WTC11 (cell line): ENCODE measurements at places on chromosomes 2 and 18.
A peak's percentile ranks its signal among the peaks of the same experiment; 100 is the strongest.

DNA sequence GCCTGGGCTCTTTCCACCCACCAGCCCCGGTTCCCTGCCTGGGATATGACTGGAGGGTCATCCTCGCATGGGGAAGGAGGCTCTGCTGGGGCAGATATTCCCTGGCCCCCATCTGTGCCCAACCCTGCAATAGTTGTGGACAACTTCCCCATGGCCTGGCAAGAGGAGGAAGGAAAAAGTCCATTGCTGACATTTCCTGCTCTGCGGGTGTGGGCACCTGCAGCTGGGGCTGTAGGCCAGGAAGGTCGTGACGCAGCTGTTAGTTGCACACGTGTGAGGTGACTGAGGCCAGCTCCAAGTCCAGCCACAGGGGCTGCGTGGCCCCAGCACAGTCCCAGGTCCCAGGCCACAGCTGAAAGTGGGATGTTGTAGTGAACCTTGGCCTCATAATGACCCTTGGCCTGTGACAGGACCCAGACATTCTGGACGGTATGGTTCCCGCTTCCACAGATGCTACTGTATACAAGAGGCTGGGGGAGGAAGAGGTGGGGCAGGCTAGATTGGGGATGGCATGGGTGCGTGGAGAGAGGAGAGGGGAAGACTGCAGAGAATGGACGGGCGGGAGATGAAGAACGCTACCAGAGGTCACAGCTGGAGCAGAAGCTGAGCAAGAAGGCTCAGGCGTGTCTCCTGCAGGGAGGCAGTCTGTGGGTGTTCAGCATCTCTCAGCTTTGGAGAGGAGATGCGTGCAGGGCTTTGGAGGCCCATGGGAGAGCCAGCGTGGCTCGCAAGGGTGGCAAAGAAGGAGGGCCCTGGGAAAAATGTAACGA is 22.1 kb downstream of the OTOF start:
- no peak for DNase-seq

DNA sequence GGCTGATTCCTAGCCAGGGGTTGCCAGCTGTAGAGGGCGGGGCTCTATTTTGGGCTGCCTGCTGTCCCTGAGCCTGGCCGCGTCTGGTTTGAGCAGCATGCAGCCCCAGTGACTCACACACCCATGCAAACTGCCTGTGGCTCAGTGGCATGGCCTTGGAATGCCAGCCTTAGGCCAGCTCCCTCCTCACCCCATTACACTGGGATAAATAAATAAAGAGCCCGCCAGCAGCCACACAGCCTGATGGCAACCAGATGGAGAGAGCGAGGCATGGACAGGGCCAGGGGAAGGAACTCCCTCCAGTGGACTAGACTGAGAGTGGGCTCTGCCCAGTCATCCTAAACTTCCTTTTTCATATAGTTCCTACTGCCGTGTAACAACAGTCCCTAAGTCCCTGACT is 18.3 kb downstream of the NHEJ1 start:
- no peak for DNase-seq

DNA sequence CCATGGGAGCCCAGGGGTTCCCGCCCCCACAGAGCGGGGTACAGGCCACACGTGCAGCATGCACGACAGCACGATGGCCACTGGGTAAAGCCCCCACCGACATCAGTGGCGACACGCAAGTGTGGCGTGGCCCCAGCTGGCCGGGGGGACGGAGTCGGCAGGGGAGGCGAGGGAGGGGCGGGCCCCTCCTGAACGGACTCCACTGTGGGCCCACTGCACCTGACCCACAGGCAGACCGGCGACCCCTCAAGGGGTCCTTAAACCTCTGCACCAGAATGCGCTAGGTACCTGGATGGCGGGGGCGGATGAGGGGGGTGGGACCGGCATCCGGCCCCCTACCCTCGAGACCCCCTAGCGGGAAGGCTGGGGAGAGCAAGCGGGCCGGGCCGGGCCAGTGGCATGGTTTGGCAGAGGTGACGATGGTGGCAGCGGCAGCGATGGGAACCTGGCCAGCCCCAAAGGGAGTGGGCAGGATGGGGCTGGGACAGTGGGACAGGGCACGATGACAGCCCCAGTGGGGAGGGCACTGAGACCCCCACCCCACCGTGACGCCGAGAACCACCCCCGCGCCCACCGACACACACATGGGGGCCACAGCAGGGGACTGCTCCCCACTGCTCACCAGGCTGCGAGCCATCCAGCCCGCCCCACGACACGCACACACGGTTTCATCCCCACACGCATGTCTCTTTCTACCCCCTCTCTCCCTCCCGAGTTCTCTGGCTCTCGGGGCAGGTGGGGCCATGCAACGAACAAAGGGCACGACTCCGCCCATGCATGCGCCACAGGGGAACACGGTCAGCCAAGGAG is 91.9 kb upstream of the ANKRD30BL start:
- DNase-seq = no peak

DNA sequence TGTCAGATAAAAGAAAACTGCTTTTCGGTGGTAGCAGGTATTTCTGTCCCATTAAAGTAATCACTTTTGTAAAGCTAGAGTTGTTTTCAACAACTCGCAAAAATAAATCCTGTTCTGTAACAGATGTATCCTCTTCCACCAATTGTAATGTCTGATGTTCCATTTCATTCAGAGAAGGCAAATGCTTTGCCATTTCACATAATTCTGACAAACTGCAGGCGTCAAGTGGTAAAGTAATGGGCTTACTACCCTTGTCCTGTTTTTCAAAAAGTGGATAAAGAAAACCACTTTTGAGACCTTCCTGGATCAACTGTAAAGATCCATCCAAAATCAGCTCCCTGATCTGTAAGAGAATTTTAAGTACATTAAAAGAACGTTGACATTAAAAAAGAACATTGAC is 16.6 kb downstream of the METTL4 start:
- no peak for DNase-seq

DNA sequence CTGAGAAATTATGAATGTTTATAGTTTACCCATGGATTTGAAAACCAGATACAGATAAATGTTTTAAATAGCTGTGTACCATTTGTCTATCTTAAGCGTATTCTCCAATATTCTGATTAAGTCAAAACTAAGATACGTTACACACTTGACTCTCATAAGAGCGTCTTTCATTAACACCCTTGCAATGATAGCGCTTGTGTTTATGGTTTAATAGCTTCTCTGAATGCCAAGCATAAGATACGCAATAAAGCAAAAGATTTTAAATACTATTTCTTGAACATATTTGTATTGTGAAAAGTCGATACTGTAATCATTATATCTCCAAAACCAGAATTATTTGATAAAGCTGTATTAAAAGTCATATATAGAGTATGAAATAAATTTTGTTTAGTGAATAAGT is 3.0 kb downstream of the CALCRL start:
- DNase-seq = no peak

DNA sequence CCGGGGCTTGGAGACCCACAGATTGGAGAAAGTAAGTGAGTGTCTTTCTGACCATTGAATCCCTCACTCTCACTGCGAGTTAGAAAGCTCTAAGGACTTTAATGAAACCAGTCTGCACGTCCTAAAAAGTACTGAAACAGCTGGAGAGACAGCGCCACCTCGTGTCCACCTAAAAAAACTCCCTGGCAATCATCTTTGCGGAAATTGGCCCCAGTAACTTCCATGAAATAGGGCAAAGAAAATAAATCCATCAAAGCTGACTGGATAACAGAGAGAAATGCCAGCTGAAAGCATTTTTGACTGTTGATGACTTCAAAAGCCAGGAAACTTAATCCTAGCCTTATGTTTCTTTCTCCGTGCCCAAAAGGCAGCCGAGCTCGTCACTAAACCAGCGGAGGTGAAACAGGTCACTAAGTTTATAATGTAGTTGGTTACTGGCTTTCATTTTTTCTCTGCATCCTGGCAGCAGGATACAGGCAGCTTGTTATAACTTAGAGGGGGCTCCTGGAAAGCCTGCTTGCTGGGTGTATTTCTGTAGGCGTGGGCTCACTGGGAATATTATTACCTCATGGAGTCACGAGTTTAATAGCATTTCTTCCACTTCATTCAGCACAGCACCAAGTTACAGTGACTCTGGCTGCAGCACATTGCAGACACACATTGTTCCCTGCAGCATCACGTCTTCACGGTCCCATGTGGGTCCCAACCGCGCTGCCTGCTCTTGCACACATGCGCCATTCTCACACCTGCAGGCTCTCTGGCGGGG is 266.5 kb downstream of the HRH4 start:
- peak; percentile 71 for DNase-seq

- no peak for DNase-seq
Observed at GRCh38 chr2:177078416-177078815, 134.2 kb upstream of the HNRNPA3 start.

DNA sequence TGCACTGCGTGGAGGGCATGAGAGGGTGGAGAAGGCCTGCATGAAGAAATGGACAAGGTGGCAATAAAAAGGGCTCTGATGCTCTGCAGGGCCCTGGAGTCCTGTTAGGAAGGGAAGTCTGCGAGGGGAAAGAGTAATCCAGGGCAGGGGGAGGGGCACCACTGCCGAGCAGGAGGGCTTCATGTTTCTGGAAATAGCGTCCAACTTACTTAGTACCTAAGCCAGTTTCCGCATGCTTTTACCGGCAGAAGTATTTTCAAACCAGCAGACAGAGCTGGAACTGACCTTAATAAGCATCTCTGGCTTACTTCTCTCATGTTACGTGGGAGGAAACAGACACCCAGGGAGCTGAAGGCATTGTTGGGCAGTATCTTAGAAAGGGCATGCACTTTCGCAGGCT is 156.7 kb downstream of the GALNT14 start:
- no peak for DNase-seq

GRCh38 chr2:42770288-42771131 is 6.6 kb upstream of the OXER1 start:
- DNase-seq = peak; percentile 74

DNA sequence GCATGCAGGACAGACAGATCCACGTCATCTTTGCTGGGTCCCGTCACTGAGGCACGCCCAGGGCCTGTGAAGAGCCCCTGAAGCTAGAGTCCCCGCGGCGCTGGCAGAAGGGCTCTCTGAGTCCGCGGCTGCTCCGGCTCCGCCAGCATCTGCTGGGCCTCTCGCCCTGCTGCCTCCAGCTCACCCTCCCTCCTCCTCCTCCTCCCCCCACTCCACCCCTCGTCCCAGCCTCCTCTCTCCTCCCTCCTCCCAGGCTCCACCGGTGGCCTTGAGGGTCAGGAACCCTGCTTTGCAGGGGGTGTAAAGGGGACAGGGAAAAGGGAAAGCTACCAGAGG is at the start of gene TNS1:
Gene TNS1 (minus strand): TSS at position 151 of the 336 bp plus-strand sequence. CDS start 123 bp downstream, at position 28.
- no peak for DNase-seq

GRCh38 chr2:74555610-74556103 is 1.1 kb downstream of the DOK1 start:
- no peak for DNase-seq

- DNase-seq = no peak
Observed at GRCh38 chr2:212114489-212114888, 424.1 kb downstream of the ERBB4 start.

DNA sequence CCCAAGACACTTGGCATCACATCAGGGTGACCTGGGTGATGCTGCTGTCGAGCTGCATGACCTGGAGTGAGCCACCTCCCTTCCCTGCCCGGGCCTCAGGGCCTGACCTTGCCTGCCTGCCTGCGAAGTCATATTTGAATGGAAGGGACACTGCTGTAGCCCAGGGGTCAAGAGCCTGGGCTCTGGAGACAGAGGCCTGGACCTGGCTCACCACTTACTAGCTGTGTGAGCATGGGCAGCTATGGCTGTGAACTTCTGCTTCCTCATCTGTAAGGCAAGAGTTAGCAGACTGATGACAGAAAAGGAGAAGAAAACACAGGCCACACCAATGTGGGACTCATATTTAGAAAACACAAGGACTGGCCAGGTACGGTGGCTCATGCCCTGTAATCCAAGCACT is 118.7 kb downstream of the ZFP36L2 start:
- no peak for DNase-seq

DNA sequence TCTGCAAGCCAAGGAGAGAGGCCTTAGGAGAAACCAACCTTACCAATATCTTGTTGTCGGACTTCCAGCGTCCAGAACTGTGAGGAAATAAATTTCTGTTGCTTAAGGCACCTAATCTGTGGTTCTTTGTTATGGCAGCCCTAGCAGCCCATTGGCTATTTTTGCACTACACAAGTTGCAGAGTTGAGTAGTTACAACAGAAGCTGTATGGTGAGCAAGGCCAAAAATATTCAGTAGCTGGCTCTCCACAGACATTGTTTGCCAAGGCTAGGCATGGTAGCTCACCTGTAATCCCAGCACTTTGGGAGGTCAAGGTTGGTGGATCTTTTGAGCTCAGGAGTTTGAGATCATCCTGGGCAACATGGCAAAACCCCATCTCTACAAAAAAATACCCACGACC is 27.1 kb upstream of the SCYGR1 start:
- no peak for DNase-seq
